ENCODE measurements at places on chromosomes 16 and 17. TPM values are rescaled to one million over a fixed set of nuclear protein-coding genes. Genes with fewer than 3 reads are reported as not detected.

GRCh38 chr16:55045329-55045728, 114.7 kb downstream of the IRX5 start:
- no peak for DNase-seq

Gene KCNAB3
- 1.3 TPM for total RNA-seq

- DNase-seq = no peak
Measured at GRCh38 chr17:18968345-18968744, 16.4 kb downstream of the SLC5A10 start.

Gene TMEM235
- not detected for total RNA-seq

Gene MLKL
- 16.8 TPM for total RNA-seq

Measured in body of pancreas (tissue), 4 donors.